Central memory CD4-positive, alpha-beta T cell (primary cell): ENCODE measurements at places on chromosomes 12 and 14.

- DNase-seq, result no peak
These were observed 34.6 kb upstream of the PPP2R5C start for GRCh38 chr14:101726954-101727302.

DNA sequence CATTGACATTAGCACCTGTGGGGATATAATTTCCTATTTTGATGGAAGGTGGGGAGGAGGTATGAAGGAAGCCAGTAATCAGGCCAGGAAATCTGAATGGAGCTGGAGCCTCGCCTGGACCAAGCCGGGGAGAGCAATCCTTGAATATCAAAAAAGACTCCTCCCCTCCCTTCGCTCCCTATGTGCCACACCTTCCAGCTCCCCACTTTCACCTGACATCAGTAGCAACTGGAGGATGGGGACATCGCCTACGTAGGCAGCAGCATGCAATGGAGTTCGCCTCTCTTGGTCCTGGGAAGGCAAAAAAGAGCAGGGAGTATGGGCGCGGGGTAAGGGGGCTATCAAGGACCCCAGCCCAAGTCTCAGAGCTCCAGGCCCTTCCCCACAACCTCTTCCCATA is 1.1 kb downstream of the ANKRD52 start:
- DNase-seq, result no peak

GRCh38 chr14:53953002-53953827 is 3.4 kb downstream of the BMP4 start:
- no peak for DNase-seq

DNA sequence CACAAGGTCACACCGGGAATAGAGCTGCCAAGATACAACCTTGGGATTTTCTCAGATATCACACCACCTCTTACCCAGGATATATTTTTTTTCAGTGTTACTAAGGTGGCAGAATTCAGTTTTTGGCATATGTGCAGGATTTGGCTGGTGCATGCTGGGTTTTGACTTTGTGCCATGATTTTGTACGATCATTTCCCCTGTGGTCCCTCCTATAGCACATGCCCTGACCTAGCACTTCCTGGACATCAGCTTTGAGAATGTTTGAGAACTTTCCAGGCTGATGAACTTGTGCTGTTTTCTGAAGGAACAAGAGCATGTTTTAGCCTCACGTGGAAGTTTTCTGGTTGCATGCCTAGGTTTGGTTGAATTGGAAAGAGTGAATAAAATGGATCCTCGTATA is 11.0 kb upstream of the TBPL2 start:
- DNase-seq, result no peak

- DNase-seq, result no peak
These were observed 55.9 kb upstream of the DIO3 start for GRCh38 chr14:101505236-101505970.

GRCh38 chr14:66530526-66530925 is 22.6 kb downstream of the GPHN start:
- no peak for DNase-seq

GRCh38 chr12:111858186-111858585 is 16.2 kb downstream of the MAPKAPK5 start:
- no peak for DNase-seq
